ENCODE measurements at places on chromosomes 3 and 15. TPM values are rescaled to one million over a fixed set of nuclear protein-coding genes. Genes with fewer than 3 reads are reported as not detected.
A peak's percentile ranks its signal among the peaks of the same experiment; 100 is the strongest.

GRCh38 chr3:159451067-159451466 is 537.6 kb upstream of the IL12A start:
- no peak for DNase-seq

DNA sequence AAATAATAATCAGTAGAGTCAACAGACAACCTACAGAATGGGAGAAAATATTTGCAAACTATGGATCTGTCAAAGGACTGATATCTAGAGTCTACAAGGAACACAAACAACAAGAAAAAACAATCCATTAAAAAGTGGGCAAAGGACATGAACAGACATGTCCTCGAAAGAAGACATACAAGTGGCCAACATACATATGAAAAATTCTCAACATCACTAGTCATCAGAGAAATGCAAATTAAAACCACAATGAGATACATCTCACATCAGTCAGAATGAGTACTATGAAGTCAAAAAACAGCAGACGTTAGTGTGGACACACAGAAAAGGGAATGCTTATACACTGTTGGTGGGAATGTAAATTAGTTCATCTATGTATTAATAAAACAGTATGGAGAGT is 33.7 kb downstream of the SLC2A2 start:
- DNase-seq, result no peak

DNA sequence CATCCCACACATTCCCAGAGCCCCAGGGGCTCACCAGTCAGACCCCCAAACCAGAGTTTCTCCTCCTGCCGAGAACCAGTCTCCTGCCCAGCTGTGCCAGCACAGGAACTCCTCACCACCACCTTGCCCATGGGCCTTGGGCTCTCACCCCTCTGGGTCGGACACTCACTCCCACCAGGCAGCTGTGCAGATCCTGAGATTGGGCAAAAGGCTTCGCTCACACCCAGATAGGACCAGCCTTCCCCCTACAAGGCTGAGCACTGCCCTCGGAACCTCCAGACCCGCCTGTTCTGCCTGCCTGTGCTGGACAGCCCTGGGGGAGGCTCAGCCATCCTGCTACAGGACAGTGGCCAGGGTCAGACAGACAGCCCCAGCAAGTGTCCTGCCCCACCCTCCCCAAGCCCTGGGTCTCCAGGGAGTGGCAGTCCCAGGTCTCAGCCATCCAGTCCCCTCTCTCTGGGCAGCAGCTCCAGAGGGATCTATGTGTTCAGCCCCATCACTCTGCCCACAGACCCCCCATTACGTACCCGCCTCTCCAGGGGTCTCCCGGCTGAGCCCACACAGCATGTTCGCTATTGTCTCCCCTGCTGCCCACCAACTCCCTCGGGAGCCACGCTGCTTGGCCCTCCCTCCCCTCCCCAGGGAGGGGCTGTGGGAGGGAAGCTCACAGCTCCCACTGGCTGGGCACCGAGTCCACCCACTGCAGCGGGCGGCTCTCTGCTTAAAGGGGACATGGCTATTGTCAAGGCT is at the start of gene GRIP2:
TSS of gene GRIP2 (minus strand) at position 601 of the 750 bp plus-strand sequence. CDS start at position 567, 34 bp downstream.
- no peak for DNase-seq

DNA sequence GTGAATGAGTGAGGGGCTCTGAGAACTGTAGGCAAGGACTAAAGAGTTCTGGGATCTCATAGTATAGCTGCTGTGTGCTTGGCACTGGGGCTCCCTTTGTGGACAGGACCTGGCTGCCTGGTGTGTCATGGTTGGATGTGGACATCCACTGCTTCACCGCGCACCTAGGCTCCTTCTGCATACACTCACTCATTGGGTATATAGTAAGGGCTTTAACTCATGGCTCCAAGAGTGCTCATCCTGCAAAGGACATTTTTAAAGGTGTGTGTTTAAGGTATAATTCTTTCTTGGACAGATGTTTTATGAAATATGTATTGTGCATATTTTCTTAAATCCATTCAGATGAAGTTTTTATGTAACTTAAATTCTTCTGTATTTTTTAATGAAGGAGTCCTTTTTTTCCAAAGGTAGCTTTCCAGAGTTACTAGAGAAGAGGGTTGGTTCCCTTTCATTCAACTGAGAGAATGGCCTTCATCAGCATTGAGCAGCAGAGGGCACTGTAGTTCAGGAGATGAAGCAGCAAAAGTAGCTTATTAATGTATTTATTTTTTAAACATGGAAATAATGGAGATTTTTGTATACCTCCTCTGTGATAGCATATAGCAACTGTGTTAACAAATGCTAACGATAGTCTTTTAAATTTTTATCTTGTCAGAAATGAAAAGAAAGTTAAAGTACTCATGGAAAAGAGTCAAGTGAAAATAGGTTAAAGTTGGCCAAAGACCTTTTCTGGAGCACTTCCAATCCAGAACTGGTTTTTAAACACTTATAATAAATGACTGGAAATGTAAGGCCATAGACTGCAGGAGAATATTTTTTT is 25.2 kb downstream of the OXNAD1 start:
- DNase-seq, result peak; percentile 44

- DNase-seq, result no peak
Measured at GRCh38 chr3:39205919-39206516, 13.6 kb upstream of the XIRP1 start.

C2CD4B gene
- not detected for total RNA-seq

STRIT1 gene
- total RNA-seq, result not detected

VPS8 gene
- 92.4 TPM for total RNA-seq

- DNase-seq, result no peak
Measured at GRCh38 chr3:126395846-126396513, 1.3 kb downstream of the CFAP100 start.

OR4F15 gene
- not detected for total RNA-seq

GRCh38 chr3:178588628-178589027 is 52.4 kb downstream of the KCNMB2 start:
- no peak for DNase-seq

GRCh38 chr3:17235310-17235709 is 350.6 kb downstream of the PLCL2 start:
- DNase-seq, result no peak
